ENCODE measurements at places on chromosomes 13 and 19.

DNA sequence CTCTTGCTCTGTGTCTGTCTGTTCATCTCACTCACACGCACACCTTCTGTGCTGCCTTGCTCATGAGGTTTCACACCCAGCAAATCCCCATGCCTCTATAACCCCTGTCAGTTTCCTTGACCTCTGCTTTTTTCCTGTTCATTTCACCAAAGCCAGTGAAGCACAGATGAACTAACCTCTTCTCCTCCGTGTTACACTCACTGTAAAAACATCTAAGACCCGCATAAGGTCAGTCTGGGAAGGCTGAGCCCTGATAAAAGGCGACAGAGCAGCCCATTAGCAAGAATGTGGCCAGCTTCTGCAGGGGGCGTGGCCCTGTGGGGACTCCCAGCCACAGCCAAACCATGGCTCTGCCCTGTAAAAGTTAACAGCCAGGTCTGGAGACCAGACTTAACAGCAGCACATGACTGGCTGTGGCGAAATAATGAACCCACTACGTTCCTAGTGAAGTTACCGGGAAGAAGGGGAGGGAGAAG lies 42.8 kb upstream of the NPAS1 start:
- no peak for DNase-seq

DNA sequence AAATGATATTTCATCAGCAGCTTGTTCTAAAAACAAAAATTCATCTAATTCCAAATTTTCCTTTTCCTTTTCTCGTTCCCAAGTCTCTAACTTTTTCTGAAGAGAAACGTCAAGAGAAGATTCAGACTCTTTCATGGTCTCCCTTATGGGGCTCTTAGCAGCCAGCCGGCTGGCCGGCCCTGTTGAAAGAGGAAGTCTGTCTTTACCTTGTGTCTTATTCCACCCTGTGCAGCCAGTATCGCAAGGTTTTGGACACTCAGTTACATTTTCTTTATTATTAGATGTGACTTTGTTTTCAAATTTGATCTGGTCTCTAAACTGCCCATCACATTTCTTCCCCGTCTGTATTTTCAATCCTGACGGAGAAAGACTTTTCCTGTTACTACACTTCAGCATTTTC lies 142.3 kb downstream of the RNF17 start:
- no peak for DNase-seq

- no peak for DNase-seq
Observed at GRCh38 chr19:55348317-55349034, 6.0 kb downstream of the COX6B2 start.

GRCh38 chr13:32409561-32410421 lies 18.1 kb downstream of the N4BP2L1 start:
- DNase-seq = no peak

DNA sequence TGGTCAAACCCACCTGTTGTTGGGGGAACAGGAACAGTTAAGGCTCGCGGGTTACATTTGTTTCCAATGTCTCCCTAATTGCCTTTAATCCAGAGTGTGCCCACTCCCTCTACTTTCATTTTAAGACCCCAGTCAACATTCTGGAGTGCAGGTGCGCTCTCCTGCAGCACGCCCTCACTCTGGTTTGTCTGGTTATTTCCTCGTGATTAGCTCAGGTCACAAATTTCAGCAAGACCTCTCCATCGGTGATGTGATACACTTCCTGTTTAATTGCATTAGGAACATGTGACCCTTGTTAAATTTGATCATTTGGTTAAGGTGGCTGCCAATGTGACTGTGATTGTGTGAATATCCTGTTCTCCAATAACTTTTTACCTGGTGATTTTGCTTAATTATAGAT lies 53.0 kb downstream of the TEX29 start:
- DNase-seq = no peak

- no peak for DNase-seq
Observed at GRCh38 chr19:2355168-2356035, 4.7 kb upstream of the TMPRSS9 start.

GRCh38 chr13:52361225-52361624 lies 44.7 kb downstream of the THSD1 start:
- no peak for DNase-seq

- no peak for DNase-seq
Observed at GRCh38 chr19:13619203-13619632, 112.9 kb upstream of the CACNA1A start.

DNA sequence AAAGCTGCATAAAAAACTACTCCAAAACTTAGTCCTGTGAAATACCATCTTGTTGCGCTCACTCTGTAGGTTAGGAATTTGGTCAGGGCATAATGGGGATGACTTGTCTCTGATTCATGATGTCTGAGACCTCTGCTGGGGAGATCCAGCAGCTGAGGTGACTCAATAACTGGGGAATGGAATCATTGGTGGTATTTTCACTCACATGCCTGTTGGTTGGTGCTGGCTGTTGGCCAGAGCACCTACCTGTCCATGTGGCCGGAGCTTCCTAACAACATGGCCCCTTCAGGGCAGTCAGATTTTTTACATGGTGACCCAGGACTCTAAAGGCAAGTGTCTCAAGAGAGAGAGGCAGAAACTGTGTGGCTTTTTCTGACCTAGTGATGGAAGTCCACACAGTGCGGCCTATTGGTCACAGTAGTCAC lies 7.4 kb upstream of the ESD start:
- no peak for DNase-seq

GRCh38 chr13:39503048-39503447 lies 99.9 kb downstream of the LHFPL6 start:
- no peak for DNase-seq

DNA sequence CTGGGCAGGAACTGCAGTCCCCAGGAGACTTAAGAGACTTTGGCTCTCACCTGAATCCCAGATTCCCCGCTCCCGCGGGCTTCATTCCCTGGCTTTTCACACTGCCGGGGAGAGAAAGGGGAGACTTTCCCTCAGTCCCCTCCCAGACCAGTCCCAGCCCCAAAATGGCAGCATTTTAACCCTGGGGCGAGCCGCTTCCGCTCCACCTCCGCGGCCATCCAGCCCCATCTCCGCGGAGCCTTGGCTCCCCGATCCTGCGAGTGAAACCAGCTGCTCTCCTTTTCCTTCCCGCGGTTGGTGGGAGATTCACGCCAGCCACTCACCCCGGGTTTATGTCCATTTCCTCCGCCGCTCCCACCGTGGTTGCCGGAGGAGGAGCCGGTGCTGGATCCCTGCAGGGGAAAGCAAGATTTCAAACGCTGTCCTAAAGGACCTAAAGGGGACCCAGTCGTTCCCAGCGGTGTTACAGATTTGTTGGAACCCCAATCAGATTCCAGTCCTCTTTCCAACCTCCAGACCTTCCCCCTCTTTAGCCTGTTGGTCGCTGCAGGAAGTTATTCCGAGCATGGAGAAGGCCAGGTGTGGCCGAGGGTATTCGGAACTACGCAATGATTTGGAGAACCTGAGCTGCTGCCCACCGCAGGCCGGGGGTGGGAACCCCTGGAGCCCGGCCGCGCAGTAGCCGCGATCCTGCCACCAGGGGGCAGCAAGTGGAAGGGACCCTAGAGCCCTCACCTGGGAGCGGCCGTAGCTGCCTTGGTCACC lies 3.4 kb downstream of the DMKN start:
- no peak for DNase-seq

DNA sequence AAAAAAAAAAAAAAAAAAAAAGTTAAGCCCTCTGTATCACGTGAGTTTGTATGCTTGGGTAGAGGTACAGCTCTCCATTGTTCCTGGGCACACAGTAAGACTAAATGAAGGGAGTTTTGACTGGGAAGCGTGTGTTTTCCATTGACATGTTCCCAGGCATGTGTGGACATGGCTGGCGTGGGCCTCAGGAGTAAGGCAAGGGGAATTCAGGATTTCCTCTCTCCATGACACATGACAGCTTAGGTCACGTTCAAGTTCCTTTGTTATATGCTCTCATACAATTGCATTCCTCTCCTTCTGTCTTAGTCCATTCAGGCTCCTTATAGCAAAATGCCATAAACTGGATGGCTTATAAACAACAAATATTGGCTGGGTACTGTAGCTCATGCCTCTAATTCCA lies 17.1 kb upstream of the MAP3K10 start:
- DNase-seq = no peak

GRCh38 chr13:104645786-104646185 lies 1579.6 kb upstream of the SLC10A2 start:
- no peak for DNase-seq

Measured in GF-D8 (cell line).